ENCODE measurements at places on chromosomes 7 and 10. TPM values are rescaled to one million over a fixed set of nuclear protein-coding genes. Genes with fewer than 3 reads are reported as not detected.

NME8 gene
- not detected for total RNA-seq

DNA sequence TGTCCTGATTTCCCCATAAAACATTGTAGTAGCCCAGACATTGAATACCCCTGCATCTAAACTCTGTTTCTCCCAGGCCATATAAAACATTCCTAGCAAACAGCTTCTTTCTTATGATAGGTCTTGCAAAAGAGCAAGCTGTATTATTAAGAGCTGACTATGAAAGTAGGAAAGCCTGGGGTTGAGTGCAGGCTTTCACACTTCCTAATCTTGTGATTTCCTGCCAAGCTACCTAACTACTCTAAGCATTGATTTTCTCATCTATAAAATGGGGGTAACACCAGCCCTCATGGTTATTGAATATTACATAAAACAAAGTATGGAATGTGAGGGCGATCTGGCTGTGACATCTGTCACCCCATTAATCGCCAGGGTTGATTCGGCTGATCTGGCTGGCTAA is 81.8 kb downstream of the ZNF277 start:
- DNase-seq, result no peak

DNA sequence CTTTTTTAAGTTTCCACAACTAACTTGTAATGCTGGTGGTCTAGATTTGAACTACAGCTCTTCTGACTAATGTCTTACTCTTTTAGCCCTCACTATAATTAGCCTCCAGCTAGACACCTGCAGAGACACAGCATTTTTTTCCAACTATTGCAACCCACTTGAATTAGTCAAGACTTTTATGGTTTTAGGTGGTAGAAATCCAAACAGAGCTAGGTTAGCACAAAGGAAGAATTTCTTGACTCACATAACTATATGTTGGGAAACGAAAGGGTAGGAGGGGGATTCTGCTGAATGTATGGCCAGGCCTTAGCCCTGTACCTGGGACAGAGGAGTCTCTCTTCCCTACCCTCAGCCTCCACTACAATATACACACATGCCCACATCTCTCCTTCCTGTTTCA is 586.1 kb downstream of the INHBA start:
- DNase-seq, result no peak

DNA sequence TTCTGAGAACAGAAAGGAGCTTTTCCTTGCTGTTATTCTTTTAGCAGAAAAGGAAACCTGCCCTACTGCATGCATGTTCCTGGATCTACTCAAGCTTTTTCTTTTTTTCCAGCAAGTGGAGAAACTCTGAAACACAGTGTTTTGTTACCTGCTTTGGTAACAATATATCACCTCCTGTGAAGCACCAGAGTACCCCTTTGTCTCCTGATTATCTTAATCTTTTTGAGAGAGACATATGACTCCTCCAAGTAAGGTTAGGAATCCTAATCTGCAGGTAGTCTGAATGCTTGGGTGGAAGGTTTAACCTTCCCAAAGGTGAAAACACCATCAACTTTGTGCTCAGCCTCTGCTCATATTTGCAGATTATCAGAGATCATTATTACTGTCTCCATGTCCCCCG is 93.1 kb downstream of the MAPK8 start:
- DNase-seq, result no peak

Data from MG63 (cell line).